NCI-H460 (cell line): ENCODE measurements at places on chromosomes 16 and 17. TPM values are rescaled to one million over a fixed set of nuclear protein-coding genes. Genes with fewer than 3 reads are reported as not detected.

DNA sequence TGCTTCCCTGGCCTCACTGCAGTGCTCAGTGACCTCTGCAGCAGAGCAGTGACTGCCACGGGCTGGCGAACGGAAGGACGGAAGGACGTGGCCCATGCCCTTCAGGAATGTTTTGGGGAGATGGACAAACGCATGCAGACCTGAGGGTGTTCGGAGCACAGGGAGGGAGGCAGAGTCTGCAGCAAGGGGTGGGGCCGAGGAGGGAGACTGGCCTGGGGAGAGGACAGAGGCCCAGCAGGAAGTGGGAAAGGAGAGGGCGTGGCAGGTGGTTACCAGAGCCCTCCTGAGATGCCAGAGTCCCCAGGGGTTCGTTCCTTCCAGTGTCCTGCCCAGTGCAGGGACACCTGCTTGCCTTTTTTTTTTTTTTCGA lies 21.9 kb downstream of the ADORA2B start:
- DNase-seq = no peak

DNA sequence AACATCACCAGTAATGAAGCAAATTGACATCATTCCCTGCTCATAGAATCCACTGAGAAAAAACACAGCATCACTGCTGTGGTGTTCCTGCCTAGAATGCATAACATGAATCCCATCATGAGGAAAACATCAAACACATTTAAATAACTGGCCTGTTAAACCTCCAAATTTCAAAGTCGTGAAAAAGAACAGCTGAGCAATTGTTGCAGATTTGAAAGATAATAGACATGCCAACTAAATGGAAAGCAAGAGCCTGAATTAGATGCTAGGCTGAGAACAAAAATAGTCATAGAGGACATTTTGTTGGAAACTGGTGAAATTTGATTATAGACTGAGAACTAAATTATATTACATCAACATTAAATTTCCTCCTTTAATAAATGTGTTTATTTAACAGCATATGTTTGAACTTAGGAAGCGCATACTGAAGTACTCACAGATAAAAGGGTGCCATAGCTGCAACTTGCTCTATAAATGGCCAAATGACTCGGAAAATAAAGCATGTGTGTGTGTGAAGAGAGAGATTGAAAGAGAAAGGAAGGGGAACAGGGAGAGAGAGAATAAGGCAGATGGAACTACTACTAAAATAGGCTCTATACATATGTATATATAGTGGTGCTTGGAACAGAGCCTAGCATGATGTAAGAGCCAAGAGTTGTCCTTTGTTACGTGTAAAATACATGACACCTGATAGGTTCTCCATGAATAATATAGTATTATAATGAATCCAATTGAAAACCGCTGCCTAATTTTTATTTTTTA lies 305.0 kb upstream of the MON1B start:
- no peak for DNase-seq

GRCh38 chr17:19703106-19703827 lies 13.1 kb downstream of the SLC47A2 start:
- DNase-seq = no peak

Gene TBC1D26
- total RNA-seq = 0.35 TPM in 1 of 2 replicates, not detected in the other

DNA sequence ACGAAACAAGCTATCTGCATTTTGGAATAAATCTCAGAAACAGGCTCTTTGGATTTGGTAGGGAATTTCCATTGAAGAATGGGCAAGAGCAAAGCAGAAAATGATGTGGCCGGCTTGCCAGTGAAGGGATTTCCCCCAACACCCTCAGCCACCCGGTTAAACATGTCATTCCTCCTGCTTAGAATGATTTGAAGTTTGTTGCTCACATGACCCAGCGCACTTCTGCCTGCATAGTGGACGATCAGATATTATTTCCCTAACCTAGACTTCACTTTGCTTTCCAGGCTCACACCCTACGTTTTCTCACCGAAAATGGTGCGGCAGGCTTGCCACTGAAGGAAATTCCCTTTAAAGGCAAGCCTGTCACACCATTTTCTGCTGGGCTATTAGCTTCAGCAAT lies 170.7 kb downstream of the CDH11 start:
- no peak for DNase-seq

DNA sequence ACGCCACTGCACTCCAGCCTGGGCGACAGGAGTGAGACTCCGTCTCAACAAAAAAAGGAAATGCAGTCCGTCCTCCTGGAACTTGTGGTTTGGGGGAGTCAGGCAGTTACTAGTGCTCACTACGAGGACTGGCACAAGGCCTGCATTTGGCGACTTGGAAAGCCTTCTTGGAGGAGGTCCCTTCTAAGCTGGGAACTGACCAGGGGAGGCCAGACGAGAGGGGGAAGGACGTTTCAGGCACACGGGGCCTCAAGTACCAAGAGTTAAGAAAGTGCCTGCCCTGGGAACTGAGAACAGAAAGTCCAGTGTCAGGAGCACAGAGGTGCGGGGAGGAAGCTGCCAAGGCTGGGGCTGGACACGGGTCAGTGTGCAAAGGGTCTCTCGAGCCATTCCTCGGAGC lies 89.9 kb downstream of the ABR start:
- DNase-seq = no peak

DNA sequence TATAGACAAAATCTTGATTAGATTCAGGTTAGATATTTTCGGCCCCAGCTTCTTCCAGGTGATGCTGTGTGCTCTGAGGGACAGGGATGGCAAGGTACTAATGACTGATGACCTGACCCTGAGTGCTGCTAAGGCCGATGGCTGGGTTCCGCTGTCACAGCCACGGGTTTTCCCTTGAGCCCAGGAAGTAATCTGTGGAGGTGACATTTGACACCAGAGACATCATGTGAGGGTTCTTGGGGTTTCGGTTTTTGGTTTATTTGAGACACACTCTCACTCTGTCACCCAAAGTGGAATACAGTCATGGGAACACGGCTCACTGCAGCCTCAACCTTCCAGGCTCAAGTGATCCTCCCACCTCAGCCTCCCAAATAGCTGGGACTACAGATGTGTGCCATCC lies 9.8 kb downstream of the OTOP3 start:
- DNase-seq = no peak

GRCh38 chr17:34054495-34054894 lies 200.6 kb upstream of the CCL2 start:
- no peak for DNase-seq

Gene NDUFAB1
- total RNA-seq = 195 and 207 TPM in 2 replicates

DNA sequence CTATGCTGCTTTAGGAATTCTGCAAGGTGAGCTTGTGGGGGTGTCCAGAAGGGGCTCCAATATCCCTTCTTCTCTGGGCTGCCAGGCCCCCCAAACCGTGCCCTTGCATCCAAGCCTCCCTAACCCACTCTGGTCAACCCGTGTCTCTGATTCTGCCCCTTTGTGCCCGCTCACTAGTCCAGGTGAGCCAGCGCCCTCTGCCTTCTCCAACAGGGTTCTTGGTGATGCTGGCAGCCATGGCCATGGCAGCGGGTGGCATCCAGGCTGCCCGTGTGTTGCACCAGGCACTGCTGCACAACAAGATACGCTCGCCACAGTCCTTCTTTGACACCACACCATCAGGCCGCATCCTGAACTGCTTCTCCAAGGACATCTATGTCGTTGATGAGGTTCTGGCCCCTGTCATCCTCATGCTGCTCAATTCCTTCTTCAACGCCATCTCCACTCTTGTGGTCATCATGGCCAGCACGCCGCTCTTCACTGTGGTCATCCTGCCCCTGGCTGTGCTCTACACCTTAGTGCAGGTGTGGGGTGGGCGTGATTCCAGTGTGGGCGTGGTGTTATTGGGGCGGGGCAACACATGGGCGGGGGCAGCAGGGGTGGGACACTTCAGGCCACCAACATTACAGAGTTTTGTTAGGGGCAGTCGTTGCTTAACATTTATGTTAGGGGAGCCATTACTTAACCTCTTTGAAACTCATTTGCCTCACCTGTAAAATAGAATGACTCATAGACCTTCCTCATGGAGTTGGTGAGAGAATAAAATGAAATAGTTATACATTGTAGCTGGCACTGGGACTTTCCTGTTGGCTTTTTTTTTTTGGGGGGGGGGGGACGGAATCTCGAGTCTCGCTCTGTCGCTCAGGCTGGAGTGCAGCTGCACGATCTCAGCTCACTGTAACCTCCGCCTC lies 31.4 kb downstream of the ANKRD40 start:
- no peak for DNase-seq

DNA sequence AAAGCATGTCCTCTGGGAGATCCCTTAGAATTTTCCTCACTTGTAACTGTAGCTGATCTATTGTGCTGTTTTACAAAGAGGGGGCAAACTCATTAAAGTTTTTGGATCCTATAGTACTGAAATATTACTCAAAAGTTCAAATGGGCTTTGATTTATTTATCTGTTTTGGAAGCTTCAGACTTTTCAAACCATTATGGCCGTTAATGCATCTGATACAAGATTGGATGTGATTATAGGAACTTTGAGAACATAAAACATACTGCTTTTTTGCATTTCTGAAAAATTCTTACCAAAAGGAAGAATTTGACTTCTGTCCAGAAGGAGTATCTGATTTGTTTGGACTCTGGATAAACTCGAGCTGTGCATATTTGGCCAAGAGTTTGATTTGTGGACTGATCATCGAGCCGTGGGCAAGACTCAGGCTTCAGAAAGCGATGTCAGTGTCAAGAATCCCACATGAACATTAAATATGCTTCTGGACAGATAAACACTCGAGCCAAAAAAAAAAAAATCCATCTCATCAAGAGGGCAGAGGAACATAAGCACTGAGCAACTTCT lies 8.2 kb upstream of the MARCHF10 start:
- DNase-seq = no peak

Gene KRTAP3-3
- not detected in 2 replicates for total RNA-seq
